GM04504 (cell line): ENCODE measurements at places on chromosomes 4 and X.

DNA sequence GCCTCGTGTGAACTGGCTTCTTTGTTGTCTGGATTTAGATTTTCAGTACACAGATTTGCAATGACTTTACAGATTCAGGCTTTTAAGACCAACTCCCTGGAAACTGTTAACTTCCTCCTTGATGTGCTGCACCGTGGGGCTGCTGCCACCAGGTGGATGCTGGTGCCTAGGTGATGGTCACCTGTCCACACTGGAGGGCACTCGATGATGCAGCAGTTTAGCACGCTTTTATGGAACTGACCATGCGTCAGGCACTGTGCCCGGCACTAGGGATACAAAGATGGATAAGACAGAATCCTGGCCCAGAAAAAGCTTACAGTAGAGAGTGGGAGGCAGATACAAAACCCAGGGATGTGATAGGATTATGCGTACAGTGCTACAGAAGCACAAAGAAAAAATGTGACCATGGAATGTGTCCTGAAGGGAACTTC is 180.7 kb downstream of the CEP135 start:
- DNase-seq: no peak

GRCh38 chr4:99998062-99998867 is 48.2 kb upstream of the H2AZ1 start:
- DNase-seq: peak; percentile 22

DNA sequence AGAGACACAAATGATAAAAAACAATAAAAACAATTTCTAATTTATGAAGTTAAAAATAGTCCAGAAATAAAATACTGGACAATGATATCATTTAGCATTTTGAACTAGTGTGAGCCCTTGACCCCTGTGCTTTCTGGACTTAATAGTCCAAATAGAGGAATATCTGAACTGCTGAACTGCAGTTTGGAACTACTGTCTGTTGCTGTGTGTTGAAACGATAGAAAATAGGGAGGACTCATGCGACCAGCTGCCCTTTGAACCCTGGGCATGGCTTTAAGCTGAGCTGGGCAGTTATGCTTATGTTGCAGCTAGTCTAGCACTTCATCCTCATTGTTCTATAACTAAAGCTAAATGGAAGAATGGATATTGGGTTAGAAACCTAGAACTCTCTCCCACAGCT is 99.5 kb downstream of the FMR1NB start:
- no peak for DNase-seq

DNA sequence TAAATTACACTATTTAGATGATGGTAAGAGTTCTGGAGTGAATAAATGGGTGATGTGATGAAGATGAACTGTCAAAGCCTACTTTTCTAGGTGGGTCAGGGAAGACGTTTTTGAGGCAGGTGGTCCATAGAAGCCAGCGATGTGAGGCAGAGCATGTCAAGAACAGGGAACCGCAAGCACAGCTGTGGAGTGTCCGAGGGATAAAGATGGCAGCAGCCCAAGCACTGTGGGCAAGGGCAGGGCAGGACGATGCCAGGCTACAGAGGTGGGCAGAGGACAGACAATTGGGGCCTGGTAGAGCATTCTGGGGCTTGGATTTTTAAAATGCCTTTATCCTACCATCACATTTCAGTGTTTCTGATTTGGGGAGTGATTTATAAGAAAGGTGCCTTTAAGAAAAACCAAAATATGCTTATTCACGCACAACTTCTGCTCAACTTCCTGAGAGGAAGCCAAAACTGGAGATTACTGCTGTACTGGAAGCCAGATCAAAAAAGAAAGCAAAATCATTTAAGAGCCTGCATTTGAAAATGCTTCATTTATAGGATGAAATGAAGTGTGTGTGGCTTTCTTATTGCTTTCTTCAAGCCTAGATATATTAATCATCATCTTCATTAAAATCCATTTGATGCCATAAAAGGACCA is 119.0 kb upstream of the WDR17 start:
- DNase-seq: no peak

- DNase-seq: no peak
Observed at GRCh38 chr4:148335133-148335532, 107.1 kb downstream of the NR3C2 start.

- no peak for DNase-seq
Observed at GRCh38 chr4:77446601-77447000, 159.0 kb upstream of the CXCL13 start.

DNA sequence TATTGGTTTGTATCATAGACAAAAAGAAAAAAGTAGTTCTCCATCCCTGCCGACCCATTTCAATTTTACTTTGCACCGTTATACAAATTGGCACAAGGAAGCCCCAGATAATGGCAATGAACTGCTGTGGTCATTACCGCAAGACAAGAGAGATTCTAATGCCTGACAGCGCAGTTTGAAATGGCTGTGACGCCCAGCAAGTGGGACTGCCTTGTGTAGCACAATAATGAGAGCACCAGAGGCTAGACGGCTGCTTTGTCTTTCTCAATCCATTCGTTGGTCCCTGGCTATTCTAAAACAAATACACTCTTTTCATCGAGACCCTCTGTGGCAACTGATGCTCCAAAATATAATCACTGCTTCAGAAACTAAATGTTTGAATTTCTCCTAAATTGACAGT is 192.4 kb upstream of the NEIL3 start:
- no peak for DNase-seq

GRCh38 chr4:154485127-154485773 is 6.3 kb downstream of the DCHS2 start:
- DNase-seq: no peak

GRCh38 chr4:81905971-81906370 is 434.3 kb upstream of the RASGEF1B start:
- no peak for DNase-seq

DNA sequence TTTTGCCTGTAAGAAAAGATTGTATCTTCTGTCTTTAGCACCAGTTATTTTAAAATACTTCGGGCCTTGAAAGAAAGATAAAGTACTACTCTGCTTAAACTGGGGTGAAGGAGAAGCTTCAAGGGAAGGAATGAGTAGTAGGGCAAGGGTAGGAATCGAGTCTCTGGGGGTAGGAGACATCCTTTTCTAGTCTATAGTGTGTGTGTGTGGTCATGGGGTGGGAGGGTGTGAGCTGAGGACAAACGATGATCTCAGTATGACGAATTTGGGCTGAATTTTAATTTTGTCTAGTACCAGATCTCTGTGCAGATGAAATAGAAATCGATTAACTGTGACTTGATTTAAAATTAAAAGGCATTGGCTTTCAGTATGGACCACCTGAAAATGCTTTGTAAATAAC is 3.3 kb upstream of the MYOZ2 start:
- no peak for DNase-seq

- DNase-seq: no peak
Observed at GRCh38 chrX:130186651-130187050, 14.9 kb downstream of the RAB33A start.

- DNase-seq: no peak
Observed at GRCh38 chr4:109290918-109291317, 11.5 kb downstream of the COL25A1 start.

- peak; percentile 7 for DNase-seq
Observed at GRCh38 chr4:151854731-151855130, 93.9 kb upstream of the GATB start.

GRCh38 chr4:17138847-17139246 is 240.4 kb upstream of the LDB2 start:
- DNase-seq: no peak

DNA sequence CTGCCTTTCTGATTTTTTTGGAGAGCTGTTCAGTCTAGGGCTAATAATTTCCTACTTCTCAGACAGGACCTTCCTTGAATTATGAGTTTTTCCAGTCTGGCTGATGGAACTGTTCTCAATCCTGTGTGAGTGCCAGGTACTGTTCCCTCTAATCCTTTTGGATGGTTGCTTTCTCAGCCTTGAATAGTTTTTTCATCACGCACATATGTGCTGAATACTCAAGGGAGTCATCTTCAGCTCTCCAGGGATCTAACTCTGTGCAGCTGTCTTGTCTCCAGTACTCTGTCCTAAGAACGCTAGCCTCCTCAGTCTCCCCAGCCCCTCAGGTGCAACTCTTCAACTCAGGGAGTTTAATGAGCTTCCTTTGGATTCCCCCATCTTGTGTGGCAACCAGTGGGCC is 93.2 kb downstream of the GASK1B start:
- peak; percentile 32 for DNase-seq

DNA sequence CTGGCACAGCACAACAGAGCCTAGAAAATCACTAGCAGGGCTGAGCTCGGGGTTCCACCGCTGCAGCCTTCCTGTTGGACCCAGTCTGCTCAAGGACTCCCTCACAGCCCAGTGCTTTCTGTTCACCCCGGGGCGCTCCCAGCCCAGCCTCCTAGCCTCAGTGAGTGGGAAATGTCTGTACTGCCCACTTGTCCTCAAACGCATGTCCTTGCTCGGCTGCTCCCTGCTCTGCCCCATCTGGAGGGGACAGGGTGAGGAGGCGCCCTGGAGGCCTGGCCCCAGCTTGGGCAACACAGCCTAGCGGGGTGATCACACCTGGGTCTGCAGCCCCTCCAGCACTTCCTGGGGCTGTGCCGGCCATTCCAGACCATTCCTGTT is 11.9 kb upstream of the CCNQ start:
- no peak for DNase-seq

DNA sequence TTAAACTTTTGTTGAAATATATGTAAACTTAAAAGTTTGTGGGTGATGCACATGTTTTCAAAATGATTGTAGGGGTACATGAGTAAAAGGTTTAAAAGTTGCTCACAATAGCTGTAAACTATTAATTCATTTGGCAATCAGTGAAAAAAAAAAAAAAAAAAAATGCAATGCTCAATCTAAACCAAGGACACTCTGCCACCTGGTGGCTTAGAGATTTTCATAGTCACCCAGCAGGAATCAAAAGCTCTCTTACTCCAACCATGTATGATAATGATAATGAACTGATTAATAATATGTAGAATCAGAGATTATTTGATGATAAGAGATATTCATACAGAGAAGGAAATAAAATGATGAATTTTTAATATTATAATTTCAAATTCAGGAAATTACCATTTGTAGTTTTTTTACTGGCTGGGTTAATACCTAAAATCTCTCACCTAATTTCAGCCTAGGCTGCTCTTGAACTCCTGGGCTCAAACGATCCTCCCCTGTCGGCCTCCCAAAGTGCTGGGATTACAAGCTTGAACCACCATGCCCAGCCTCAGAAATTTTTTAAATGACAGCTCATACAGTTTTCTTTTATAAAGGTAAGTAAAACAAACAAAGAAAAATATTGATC is 46.9 kb upstream of the SLC25A4 start:
- peak; percentile 13 for DNase-seq

GRCh38 chr4:145041378-145041777 is 56.6 kb downstream of the ANAPC10 start:
- DNase-seq: no peak

DNA sequence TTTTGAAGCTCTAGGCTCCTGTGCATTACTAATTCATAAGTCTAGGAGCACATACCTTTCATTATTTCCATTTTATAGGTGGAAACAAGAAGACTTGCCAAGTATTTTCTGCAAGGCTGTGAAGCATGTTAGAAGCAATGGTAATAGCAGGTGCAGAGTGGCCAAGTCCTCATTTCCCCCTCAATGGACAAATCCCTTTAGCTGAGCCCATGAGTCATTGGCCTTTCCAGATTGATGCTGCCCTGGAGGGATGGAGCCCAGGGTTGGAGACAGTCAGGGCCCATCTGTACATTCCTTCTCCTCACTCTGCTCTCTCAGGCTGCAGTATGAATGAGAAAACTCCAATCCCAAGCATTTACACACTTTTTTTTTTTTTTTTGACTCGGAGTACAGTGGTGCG is 6.6 kb downstream of the MGST2 start:
- DNase-seq: no peak

GRCh38 chr4:91764085-91764484 is 539.7 kb upstream of the GRID2 start:
- DNase-seq: no peak

- DNase-seq: no peak
Observed at GRCh38 chr4:126018274-126018673, 703.5 kb downstream of the FAT4 start.

GRCh38 chr4:27844376-27844775 is 983.7 kb downstream of the STIM2 start:
- DNase-seq: no peak

DNA sequence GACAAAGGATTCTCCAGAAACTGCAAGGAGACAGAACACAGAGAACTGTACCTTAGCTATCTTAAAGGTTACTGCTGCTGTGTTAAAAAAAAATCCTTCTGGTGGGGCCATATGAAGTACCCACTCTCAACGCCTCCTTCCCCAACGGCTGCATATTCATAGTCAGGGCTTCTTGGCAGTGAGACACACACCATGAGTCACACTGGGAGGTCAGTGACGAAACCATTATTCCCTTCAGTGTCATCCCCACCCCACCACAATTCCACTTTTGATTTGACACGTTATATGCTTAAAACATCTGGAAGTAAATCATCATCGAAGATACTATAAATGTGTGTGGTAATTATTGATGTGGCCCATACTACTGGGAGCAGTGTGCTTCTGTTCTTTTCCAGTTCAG is 271.5 kb downstream of the LDB2 start:
- peak; percentile 89 for DNase-seq

- DNase-seq: no peak
Observed at GRCh38 chrX:109934434-109934833, 68.5 kb upstream of the TMEM164 start.

DNA sequence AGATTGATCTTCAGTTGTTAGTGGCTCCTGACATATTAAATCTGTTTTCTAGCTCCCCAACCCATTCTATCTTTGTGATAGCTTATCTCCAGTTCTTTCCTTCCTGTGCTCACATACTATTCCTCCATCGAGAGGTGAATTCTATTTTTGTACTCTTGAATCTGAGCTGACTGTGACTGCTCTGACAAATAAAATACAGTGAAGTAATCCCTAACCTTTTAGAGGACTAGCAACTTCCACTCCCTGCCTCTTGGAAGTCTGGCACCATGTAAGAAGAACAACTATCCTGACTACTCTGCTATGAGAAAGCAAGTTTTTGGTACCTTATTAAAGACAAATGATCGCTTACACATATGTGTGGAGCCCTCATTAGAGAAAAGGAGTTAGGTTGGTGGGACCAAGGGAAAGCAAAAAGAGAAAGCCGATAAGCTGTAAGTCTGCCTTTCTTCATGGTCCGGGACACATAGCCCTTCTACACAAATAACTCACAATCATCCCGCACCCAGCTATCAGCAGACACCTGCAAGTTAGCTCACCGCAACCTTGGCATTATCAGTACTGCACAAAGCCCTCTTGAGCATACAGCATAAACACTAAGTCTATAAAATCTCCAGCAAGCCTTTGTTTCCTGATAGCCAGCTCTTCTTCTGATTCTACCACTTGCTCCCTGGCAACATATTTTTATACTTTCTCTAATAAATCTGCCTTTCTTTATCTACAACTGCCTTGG is 13.5 kb upstream of the PPM1K start:
- DNase-seq: no peak
